ENCODE measurements at places on chromosomes 3 and 15.

DNA sequence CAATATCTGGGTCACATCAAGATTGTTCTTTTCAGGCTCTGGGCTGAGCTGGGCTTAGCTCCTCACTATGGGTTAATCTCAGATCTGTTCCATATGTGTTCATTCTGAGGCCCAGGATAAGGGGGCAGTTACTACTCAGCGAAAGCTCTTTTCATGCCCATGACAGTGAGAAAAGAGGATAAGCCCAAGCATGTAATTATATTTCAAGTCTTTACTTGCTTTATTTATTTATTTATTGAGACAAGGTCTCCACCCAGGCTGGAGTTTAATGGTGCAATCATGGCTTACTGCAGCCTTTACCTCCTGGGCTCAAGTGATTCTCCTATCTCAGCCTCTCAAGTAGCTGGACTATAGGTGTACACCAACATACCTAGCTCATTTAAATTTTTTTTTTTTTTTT, 44.7 kb upstream of the SELENOK start:
- no peak for DNase-seq

DNA sequence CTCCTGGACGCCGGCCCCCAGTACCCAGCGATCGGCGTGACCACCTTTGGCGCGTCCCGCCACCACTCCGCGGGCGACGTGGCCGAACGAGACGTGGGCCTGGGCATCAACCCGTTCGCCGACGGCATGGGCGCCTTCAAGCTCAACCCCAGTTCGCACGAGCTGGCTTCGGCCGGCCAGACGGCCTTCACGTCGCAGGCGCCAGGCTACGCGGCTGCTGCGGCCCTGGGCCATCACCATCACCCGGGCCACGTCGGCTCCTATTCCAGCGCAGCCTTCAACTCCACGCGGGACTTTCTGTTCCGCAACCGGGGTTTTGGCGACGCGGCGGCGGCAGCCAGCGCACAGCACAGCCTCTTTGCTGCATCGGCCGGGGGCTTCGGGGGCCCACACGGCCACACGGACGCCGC, 956 bp downstream of the ZIC1 start:
- DNase-seq = no peak

DNA sequence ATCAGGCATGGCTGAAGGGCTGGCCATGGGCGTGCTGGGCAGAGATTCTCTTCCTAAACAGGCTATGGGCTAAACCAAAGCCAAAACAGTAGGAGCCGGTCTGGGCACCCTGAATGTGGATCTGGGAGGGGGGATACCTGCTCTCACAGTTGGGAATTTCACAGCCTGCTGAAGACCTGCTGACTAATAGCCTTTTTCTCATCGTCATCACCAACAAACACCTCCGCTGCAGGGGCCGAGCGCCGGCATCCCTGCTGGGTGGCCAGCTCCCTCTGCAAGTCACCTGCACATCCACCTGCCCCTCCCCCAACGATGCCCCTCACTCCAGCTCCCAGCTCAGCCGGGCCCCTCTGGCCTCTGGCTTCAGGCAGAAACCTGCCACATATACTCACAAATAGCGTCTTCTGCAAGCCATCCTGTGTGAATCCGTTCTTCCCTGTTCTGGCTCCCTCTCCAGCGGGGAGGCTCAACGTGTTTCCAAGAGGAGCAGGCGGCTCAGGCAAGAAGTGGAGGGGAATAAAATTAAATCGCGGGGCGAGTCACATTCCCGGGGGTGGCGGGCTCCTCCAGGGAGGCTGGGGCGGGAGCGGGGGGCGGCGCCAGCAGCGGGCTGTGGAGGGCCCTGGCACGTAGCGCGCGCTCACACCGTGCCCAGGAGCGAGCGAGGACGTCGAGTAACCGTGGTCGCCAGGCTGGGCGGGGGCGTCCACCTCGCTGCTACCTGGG, 466 bp downstream of the IQSEC1 start:
- no peak for DNase-seq

GRCh38 chr3:167872941-167873340, 137.4 kb downstream of the SERPINI1 start:
- DNase-seq = no peak

DNA sequence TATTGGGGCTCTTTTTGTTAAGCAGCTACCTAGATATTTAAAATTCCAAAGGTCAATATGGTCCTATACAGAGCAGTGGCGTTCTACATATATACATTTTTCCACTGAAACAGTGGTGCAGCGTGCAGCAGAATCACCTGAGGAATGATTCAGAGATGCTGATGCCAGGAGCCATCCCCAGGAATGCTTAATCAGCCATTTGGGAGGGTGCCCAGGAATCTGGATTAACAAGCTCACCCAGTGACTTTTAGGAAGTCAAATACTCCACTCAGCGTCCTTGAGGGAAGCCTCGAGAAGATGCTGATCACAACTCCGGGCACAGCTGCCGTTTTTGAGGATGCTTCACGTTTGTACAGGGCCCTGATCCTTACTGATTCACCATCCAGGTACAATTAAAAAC, 82.6 kb upstream of the ARHGEF3 start:
- no peak for DNase-seq

DNA sequence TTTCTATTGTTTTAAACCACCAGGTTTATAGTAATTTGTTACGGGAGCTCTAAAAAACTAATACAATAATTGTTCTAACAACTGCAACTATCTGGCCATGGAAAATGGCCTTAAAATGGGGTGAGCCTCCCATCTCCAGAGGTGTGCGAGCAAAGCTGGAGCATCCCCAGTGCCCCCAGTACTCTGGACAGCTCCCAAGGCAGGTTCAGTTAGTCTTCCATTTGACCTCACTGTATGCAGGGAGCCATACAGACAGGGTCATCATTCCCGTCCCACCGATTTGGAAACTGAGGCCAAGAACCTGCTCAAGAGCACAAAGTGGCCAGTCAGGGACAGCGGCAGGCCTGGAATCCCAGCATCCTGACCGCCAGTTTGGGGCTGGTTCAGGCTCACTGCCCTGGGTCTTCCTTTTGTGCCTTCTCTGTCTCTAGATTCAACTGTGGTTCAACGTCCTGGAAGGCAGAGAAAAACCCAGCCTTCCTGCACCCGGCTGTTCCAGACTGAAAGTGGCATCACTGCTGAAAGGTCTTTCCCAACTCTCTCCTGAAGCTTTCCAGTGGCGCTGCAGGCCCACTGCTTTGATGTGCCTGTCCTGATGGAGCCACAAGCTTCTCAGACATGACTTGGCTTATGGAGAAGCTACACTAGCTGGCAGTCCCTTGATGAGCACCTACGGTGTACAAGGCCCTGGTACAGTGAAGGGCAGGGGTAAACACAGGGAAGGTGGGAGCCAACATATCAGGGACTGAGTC, 76.6 kb upstream of the LINGO1 start:
- peak; percentile 17 for DNase-seq

DNA sequence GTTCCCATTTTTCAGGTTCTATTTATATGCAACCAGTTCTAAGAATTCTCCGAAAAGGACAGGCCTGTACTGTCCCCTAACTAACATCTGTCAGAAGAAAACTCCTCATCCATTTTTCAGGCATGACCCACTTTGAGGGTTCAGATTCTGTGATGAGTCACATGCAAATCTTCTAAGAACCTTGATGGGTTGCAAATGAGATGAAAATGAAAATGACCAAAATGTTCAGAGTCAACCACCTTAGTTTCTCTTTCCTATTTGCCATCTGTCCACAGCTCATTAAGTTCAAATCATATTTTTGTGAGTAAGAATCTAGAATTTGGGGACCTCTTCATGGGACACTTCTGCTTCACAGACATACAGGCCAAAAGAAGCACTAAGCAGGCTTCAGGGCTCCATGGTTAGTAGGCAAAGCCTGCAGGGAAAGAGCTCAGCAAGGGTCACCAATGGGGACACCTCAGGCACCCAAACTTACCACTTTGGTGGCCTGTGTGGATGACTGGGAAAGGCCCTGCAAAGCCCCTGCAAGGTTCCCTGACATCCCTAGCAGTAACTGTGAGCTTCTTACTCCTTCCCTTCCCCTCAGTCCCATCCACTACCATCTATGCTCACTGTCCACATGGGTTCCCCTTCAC, 122.0 kb downstream of the WDR76 start:
- DNase-seq = no peak

GRCh38 chr3:130870423-130870822, 23.5 kb upstream of the ATP2C1 start:
- no peak for DNase-seq

- DNase-seq = no peak
Measured at GRCh38 chr3:195738274-195739044, 17.7 kb downstream of the MUC20 start.

DNA sequence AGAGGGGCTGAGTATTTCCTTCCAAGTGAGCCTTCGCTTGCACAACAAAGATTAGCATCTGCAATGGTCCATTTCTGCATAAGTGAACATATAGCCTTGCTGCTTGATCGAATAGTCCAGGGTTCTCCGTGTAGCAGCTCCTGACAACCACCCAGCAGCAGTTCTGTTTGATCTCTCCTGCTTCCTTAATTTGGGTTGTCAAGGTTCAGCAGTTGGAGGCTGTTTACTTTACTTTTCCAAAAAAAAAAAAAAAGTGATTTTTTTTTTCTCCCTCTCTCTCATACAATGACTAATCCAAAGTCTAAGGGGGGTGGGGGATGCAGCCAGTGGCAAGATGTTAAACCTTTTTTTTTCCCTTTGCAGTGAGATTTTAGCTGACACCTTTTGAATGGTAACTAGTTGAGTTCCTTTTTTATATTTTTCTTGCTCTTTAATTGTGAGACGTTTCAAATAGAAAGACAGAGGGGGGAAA, 3.6 kb downstream of the FOXP1 start:
- DNase-seq = no peak

DNA sequence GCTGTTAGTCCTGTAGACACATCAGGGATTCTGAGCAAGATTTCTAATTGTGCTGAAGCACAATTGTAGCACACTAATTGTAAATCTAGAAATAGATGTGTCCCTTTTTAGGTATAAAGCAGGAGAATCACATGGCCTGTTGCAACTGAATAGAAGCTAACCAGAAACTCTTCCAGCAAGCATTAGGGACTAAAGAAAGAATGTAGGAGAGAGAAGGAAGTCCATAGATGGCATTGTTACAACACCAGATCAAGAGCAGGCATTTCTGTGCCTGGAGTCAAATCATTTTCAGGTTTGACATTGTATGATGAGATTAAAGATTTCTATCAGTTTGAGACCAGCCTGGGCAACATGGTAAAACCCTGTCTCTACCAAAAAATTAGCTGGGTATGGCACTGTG, 27.4 kb downstream of the CALML4 start:
- DNase-seq = no peak

DNA sequence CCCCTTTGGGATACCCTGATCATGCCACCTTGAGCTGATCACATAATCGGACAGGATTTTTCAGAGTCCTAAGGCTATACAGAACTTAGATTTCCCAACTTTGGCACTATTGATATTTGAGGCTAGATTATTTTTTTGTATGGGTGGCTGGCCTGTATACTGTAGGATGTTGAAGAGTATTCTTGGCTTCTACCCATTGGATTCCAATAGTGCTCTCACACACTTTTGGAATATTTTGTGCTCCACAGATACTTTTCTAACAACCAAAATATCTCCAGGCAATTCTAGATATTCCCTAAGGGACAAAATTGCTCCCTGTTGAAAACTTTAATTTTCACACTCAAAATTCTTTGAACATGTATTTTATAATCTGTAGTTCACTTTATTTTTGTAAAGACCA, 125.1 kb downstream of the ABI3BP start:
- DNase-seq = no peak

DNA sequence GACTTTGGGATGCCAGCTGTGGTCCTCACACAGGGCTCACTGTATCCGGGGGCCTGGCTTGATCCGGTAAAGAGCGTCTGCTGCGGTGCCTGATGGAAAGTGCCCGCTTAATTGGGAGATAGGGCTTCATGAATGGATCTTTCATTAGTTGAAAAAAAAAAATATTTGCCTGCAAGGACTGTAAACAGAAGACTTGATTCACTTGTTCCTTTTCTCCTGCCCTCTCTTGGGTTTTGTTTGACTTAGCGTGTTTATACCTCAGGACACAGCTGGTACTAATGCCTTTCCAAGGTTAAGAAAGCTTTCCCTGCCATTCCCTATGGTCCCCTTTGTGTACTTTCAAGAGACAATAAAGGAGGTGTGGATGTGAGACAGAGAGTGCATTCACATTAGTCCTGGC, 493.3 kb downstream of the LPP start:
- DNase-seq = no peak

DNA sequence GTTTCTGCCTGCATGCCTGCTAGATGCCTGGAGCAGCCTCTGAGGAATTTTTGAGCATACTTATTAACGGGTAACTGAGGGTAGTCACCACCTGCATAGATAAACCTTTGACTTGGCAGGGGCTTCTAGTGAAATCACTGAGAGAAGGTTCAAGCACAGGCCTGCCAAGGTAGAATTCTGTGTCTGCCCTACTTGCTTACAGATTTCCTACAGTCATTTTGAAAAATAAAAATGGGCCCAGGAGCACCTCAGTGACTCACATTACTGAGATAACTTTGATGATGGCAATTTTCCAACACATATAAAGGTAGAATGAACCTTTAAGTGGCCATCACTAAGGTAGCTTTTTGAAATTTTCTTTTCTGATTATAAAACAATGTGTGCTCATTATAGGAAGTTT, 10.8 kb downstream of the CRTAP start:
- no peak for DNase-seq

GRCh38 chr3:174097686-174098085, 700.1 kb downstream of the NLGN1 start:
- DNase-seq = no peak

DNA sequence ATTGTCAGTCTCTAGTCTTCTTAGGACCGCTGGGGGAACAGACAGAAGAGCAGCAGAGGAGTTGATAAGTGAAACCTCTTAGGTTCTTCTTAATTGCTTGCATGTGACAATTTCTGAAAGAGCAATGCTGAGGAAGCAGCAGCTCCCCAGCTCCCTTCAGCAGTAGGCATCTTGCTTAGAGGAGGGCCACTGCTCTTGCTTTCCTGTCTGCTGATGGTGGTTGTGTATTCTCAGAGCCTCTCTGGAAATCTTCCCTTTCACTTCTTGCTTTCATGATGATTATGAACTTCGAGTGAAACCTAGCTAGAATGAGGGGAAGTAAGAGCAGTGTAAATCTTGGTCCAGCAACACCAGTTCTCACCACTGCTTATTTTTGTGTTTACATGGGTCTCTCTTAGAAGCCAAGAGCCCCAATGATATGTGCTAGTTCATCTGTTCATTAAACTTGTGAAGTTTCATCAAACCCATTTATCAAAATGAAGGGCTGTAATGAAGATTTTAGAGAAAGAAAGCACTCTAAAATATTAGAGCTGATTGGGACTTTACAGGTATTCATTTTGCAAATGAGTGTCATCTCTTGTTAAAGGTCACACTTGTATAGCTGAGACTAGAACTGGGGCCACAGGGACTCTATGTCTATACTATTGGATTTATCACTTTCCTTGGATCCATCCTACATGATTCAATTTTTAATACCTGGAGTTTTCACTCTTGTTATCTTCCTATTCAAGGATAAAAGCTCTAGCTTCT, 246.7 kb downstream of the LPP start:
- no peak for DNase-seq

DNA sequence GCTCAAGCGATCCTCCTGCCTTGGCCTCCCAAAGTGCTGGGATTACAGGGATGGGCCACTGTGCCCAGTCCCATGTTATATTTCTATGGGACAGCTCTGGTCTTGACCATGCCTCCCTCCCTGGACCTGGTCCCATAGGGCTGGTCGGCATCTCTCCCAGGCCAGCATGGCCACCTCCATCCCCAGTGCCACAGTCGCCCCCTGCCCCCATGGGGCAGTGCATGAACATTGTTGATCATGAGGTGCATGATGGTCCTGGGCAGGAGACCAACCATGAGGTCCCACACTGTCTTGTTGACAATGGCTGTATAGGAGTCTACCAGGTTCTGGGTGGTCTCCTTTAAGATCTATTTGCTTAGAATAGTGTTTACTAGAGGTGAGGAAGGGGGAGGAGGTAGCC, 6.5 kb downstream of the RPS17 start:
- DNase-seq = no peak

Data from HT-29 (cell line).